ENCODE measurements at places on chromosomes 6 and 20.
A peak's percentile ranks its signal among the peaks of the same experiment; 100 is the strongest.

- no peak for DNase-seq
Observed at GRCh38 chr20:51579137-51579536, 36.6 kb upstream of the NFATC2 start.

DNA sequence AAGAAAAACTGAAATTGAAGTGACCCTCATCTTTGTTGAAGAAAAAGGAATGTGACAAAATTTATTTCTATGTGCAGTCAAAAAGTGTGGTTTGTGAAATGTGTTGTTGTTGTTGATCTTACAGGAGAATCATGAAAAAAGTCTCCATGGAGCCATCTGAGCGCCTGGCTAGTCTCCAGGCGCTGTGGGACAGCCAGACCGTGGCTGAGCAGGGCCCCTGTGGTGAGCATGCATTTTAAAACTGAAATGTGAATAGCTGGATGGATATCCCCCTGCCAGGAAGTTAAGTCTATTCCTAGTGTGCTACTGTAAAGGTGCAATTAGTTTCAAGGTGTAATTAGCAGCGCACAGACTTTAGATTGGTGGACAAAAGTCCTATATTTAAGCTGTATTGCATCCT lies 170.6 kb downstream of the CARMIL1 start:
- no peak for DNase-seq

GRCh38 chr6:150075034-150075421 lies 6.1 kb upstream of the ULBP3 start:
- DNase-seq, result no peak

- no peak for DNase-seq
Observed at GRCh38 chr20:20562507-20562906, 149.9 kb downstream of the RALGAPA2 start.

DNA sequence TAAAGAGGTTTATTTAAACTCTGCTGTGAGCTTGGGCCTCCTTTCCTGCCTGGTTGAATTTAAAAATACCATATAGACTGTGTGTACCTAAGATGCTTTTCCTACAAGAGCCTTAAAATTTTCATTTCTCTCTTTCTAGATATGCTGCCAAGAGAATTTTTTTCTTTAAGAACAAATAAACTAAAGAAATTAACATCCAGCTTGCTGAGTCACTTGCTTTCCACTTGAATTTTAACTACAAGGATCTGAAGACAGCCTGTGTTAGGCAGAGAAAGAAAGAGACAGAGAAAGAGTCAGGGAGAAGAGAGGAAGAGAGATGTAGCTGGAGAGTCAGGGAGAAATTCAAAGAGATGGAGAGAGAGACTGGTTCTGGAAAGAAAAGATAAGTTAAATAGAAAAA lies 18.3 kb upstream of the SNAP25 start:
- DNase-seq, result no peak

GRCh38 chr6:147935656-147936055 lies 407.0 kb upstream of the SASH1 start:
- no peak for DNase-seq

DNA sequence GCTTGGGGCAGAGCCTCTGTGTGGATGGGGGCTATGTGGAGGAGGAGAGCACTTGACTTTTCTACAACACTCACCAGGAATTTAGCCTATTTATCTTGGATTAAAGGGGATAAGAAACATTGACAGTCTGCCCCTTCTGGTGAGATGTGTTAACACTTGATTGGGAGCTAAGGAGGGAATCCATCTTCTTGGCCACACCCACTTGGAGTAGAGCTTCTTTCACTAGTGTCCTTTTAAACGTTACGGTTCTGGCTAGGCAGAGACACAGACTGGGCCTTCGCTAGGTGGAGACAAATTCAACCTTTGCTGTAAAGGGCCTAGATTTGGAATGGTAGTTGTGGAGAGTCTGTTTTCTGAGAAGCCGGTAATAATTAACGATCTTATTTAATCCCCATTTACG lies 15.5 kb upstream of the TPBG start:
- DNase-seq, result no peak

DNA sequence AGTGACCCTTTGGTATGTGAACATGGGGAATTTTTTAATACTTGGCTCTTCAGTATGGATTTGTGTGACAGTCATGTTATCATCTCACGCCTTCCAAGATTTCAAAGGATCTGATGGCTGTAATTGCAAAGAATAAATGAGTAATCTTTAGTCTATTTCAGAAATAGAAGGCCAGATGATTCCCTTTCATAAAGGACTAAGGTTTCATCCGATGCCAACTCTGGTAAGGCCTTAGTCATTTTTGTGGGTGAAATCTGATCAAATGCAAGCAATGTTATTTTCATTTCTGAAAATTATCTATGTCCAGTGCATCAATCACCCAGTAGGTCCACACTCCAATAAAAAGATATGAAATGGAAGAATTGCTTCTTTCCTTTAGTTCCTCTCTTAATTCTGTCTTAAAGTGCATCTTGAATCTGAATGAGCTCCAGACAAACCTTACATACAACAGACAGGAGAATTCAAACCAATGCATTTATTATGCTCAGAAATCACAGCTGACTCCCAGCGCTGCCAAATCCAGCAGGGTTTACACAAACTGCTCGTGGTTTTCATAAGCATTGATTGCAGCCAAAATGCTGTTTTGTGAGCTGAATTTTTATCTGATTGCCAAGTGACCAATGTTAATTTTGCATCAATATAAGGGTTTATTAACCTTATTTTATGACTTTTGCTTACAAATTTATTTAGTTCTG lies 565.2 kb upstream of the MARCKS start:
- no peak for DNase-seq

GRCh38 chr20:14488756-14489479 lies 151.5 kb upstream of the FLRT3 start:
- DNase-seq, result no peak

GRCh38 chr6:128319946-128320345 lies 200.5 kb downstream of the PTPRK start:
- DNase-seq, result no peak

GRCh38 chr6:2970034-2970685 lies 1.2 kb downstream of the SERPINB6 start:
- DNase-seq, result peak; percentile 56

DNA sequence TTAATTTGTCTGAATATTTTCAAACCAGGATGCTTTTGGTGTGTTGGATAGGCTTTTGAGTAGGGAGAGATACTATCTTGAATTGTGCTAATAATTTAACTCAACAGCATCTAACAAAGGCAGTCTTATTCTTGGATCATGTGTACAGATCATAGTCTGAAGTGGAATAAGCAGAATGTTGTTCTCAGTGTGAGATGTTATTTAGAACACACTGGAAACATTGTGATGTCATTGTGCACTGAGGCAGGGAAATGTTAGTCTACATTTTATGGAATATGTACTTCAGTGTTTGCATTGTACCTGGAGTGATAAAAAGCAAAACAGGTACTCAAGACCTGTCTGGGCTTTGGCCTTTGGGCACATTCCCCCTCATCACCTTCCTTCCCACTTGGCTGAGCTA lies 35.0 kb downstream of the RNF144B start:
- DNase-seq, result no peak

- no peak for DNase-seq
Observed at GRCh38 chr6:88870717-88871330, 92.6 kb downstream of the RNGTT start.

DNA sequence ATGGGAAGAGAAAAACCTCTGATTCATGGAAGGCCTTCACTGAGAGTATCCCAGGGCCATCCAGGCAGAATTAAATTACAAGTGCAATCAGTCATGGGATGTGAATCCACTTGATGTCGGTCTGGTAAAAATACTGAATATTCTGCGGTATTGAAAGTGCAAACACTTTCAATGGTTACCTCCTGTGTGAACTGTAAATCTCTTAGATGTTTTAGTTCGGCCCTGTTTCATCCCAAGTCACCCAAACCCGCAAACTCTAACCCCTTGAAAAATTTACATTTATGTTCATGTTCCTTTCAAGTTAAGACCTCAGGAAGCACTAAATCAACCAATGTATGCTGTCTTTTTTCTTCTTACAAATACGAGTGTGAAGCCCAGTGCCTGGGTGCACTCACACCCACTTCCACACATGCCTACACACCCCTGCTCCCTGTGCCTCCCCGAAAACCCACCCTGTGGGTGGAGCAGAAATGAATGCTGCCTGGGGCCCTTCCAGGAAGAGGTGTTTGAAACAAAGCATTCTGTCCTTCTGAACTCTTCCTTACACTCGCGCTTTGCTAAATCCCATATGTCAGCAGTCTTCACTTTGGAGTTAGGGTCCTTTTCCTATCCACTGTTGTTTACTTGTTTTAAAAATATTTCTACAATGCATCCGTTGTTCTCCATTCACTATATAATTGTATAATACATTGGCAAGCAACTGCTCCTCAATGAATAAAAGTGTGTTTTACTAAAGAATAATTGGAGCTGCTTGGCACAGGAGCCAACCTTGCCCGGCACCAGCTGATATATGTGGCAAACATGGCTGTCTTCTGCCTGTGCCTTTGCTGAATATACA lies 62.7 kb downstream of the FYN start:
- DNase-seq, result no peak

GRCh38 chr6:136166815-136167214 lies 83.3 kb downstream of the MTFR2 start:
- no peak for DNase-seq

DNA sequence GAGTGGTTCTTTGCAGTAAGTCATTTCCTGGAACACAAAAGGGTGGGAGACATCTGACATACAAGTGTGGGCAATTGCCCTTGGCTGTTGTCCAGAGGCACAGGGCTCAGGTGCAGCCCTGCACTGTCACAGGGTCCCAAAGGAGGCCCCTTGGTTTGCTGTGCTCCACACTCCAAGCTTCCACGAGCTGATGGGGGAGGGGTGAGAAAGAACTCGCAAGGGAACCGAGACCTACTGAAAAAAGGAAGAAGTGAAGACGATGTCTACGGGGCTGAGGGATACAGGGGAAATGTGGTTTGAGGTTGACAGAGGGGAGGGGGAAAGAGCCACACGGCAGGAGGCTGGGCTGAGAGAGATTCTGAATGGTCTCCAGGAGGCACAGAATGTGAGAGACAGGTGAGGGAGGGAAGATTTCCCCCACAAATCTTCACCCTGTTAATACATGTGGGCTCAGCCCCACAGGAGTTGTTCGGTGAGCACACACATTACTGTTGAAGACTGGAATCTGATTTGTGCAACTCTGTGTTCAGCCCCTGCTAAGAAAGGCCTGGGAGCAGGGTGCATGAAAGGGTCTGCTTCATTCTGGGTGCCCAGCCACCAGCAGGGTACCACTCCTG lies 123.4 kb downstream of the LY86 start:
- no peak for DNase-seq

DNA sequence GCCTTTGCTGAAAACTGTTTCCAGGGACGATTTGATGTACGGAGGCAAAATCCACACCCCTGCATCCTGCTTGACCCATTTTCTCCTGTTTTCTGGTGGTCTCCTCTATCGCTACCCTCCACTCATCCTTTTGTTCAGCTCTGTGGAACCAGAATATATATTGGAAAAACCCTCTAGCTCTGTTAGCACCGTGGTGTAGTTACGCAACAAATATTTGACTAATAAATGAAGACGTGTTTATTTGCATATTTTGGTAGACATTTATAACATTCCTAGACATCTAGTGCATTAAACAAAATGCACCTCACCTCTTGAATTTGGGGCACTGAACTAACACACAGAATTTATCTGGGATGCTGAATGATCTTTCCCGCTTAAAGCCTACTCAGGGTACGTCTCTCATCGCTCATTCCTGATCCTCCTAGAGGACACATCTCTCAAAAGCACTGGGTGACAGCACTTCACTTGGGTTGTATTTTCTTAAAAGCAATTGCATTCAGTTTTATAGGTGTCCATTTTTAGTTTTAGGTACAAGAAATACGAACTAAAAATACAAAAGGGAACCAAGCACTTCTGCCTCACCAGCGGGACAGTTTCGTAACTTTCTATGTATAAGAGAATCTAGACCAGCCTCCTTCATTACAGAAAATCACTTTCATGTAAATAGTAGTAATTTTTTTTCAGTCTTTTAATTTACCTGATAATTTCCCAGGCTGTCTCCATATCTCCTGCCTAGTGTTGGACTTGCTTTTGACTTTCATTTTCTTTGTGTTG lies 59.2 kb downstream of the SNRNP48 start:
- DNase-seq, result no peak

- DNase-seq, result no peak
Observed at GRCh38 chr20:45798935-45799642, 7.3 kb downstream of the DNTTIP1 start.

- no peak for DNase-seq
Observed at GRCh38 chr20:62682912-62683517, 25.6 kb upstream of the NTSR1 start.

GRCh38 chr6:24382220-24382540 lies 20.6 kb upstream of the MRS2 start:
- no peak for DNase-seq

- DNase-seq, result no peak
Observed at GRCh38 chr6:55901765-55902270, 26.4 kb upstream of the BMP5 start.

DNA sequence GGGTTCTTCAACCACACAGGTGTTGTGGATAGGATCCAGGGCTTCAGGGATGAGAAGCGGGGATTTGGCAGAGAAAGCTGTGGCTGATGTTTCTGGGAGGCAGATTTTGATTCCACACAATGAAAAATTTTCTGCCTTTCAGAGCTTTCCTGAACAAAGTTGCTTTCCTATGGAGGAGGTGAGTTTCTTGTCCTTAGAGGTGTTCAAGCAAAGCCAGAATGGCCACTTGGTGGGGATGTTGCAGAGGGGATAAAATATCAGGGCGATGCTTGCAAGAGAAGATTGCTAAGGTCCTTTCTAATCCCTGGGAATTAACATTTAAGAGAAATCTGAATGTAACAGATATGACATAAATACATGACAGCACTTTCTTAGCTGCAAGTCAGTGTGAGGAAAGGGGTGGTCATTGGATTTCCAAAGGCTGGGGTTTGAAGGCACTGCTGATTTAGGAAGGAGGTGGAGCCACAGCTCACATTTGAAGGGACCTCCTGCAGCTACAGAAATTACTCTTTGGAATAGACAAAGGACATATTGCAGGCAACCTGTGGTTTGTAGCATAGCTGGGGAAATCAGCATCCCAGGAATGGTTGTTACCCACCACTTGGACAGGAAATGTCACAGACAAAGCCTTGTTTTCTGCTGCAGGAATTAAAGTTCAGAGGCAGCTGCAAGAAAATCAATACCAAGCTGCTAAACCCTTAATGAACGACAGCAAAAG lies 271.1 kb upstream of the CHD6 start:
- DNase-seq, result no peak

- no peak for DNase-seq
Observed at GRCh38 chr6:169008641-169009257, 244.9 kb downstream of the THBS2 start.

All from right atrium auricular region (tissue), 2 donors.